ENCODE measurements at places on chromosomes 2 and 18.

GRCh38 chr2:62857139-62857931 is 151.8 kb downstream of the EHBP1 start:
- no peak for DNase-seq

GRCh38 chr18:3911413-3911812 is 461.4 kb downstream of the TGIF1 start:
- DNase-seq: no peak

DNA sequence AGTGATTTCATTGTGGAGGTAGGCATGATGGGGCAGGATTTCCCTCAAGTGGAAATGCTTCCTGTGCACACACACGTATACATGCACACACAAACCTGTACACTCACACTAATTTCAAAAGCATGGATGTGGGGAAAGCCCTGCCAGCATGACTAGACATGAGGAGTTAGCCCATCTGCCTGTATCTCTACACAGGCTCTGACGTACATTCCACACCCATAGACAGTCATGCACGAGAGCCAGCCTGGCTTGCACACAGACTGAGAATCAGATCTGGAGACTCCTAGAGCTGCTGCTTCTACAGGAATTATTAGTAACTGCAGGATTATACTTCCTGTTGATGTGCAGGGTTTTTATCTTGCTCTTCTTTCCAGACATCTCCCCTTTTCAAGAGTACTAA is 27.3 kb upstream of the NFU1 start:
- DNase-seq: no peak

DNA sequence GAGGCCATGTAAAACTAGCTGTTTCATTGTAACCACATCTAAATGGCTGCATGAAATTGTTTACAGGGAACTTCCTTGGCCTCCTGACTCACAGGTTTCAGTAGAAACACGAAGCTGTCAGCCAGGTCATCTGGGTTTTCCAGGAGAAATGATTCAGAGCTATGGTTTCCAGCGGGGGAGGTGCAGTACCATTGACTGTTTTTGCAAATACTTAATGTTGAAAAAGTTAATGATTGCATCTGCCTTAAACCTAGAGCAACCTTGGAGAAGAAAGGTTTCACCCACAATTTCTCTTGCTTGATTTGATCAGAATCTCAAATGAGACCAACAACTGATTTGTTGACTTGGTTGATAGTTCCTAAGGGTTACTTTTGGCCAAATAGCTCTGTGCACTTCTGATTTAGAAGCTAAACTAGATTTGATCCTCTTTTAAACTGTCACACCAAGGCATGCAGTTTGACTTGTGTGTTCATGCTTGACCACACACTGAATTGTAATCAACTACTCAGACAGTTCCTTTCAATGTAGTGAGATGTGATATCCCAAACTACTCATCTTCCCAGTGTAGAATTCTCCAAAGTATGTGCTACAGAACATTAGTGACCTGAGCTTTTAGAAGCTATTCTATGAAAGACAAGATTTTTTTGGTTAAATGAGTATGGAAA is 193.5 kb upstream of the CHST9 start:
- DNase-seq: no peak

DNA sequence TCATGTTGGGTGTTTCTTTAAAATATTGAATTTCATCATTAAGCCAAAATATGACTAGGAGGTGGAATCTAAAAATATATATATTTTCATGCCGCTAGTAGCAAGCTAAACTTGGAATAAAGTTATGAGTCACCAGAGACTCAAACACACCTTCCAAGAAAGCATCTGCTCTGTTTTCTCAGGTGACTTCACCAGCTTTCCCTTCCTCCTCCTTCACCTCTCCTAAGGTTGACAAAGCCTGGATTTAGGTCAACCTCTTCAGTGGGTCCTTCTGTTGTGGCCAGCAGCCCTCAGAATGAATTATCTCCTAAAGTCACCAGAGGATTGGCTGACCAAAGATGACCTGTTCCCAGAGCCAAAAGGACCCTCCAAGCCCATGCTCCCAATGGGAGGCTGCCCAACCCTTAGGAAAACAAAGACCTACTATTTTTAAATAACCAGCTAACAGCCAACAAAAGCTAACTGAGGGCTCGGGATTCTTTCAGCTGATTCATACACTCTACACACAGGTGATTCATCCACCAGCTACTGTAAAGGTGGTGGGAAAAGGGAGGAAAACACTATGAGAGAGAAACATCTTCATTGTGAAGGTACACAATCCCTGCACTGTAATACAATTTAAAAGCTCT is 113.9 kb downstream of the MYO5B start:
- DNase-seq: no peak

DNA sequence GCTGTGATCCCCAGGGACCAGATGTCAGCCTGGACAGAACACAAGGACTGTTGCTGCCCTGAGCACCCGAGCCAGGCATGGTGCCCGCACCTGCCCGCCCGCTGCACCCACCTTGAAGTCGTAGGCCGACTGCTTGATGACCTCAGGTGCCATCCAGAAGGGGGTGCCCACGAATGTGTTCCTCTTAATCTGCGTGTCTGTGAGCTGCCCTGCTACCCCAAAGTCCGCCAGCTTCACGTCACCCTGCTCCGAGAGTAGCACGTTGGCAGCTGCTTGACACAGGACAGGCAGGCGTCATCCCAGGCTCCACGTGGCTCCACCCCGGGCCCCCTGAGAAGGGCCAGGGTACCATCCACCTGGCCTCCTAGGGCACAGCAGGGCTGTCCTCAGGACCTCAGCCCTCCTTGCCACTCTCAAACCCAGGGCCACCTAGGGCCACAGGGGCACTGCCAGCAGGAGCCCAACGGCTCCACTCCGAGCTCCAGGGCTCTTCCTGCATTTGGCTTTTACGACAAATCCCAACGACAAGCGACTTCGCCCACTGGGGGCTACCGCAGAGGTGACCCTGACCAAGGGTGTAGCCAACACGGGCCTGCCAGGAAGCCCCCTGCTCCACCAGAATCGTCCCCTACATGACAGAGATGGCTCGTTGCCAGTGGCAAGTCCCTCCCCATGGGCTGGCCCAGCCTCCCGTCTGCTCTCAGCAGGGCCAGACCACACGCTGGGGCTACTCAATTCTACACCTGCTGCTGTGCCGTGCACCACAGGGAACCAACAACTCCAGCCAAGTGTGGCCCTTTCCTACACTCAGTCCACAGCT is 9.0 kb downstream of the STK25 start:
- DNase-seq: no peak

- DNase-seq: no peak
Measured at GRCh38 chr2:32632089-32632488, 4.2 kb downstream of the TTC27 start.

GRCh38 chr2:233811732-233812131 is 33.6 kb downstream of the MROH2A start:
- DNase-seq: no peak

- DNase-seq: no peak
Measured at GRCh38 chr2:188788621-188789020, 185.6 kb upstream of the COL3A1 start.

DNA sequence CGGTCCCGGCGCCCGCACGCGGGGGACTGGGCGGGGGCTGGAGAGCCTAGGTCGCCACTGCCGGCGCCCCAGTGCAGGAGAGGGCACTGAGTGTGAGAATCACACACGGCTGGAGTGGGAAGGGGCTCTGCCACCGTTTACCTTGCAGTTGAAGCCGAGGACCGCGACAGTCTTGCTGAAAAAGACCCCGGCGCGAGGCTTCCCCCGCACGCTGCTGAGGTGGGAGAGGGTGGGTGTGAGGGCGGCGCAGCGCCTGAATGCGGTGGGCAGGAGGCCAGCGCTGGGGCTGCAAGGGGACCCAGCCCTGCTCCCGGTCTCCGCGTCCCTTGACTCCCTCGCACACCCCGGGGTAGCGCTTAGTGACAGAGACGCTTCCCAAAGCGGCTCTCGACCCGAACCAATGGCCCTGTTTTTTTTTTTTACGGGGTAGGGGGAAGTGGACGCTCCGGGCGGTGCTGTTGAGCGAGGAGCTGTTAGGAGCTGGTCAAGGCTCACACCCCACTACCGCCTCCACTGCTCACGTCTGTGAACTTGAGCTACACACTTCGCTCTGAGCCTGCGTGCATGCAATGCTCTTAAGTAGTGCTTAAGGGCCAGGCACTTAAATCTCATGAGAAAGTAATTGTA is 794 bp downstream of the NOTO start:
- no peak for DNase-seq

DNA sequence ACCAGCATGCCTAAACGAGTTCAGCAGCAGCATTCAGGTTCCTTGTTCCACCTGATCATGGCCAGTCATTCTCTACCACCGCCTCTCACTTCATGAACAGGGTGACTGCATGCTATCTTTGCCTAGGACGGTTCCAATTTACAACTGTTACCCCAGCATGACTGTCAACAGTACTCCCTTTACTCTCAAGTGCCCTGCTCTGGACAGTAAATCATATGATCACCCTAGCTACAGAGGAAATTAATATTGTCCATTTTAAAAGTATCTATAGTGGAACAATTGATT is 25.7 kb downstream of the MGAT4A start:
- DNase-seq: no peak

DNA sequence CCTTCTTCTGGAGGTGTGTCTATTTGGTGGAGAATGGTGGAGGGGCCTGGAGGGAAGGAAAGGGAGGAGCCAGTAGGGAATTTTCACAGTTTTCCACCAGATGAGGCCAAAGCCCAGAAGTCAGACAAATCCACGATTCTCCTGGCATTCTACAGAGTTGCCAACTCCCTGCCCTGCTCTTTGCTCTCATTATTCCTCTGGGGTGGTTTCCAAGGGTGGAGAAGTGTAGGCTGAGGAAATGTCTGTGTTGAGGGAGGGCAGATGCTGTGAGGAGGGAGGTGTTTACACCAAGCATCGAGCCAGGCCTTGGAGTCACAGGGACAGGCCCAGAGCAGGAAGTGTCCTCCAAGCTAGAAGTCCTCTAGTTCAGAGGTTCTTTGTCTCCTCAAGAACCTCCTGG is 124.1 kb upstream of the LGALSL start:
- no peak for DNase-seq
